AG08395 (cell line): ENCODE measurements at places on chromosomes 13 and 19.

DNA sequence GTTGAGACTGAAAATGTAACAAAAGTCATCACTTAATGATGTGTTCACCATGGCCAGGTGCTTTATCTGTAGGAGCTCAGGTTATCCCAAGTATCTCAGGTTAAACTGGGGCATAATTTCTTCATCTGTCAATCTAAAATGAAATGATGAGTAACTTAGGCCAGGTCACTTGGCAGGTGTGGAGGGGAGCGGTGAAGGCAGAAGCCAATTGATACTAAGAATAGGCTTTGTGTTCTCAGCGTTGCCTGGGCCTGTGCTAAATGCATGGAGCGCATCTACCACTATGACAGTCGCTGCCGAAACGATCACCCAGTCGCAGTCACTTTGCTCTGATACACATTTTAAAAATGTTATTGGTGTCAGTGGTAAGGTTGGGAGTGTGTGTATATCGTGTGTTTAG is 91.6 kb downstream of the FGF9 start:
- no peak for DNase-seq

GRCh38 chr13:103694033-103694432 is 627.8 kb upstream of the SLC10A2 start:
- no peak for DNase-seq

GRCh38 chr13:48595431-48596429 is 58.0 kb upstream of the CYSLTR2 start:
- peak; percentile 64 for DNase-seq

GRCh38 chr19:13011653-13012389 is 16.5 kb downstream of the NFIX start:
- no peak for DNase-seq

- no peak for DNase-seq
Measured at GRCh38 chr13:20358022-20358421, 125.9 kb upstream of the GJB6 start.

GRCh38 chr13:73849292-73849691 is 284.9 kb downstream of the KLF12 start:
- peak; percentile 28 for DNase-seq

GRCh38 chr13:111117961-111118360 is 2.9 kb downstream of the ARHGEF7 start:
- no peak for DNase-seq

- DNase-seq: peak; percentile 35
Measured at GRCh38 chr13:49319551-49319950, 71.8 kb downstream of the CDADC1 start.

DNA sequence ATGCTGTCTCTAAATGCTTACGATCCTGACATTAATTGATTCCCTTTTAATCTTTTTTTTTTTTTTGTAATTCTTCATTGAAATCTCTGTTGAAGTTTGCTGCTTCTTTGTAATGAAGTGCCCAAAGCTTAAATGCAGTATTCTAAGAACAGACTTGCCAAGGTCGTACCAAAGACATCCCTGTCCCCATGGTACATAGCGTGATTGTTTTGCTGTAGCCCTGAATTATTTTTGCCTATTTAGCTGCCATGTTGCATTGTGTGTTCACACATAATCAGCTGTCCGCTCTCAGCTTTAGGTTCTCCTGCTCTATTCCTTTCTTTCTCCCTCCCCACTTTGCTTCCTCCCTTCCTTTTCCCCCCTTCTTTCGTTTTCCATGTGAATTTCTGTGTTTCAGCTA is 21.1 kb downstream of the FGF9 start:
- no peak for DNase-seq

DNA sequence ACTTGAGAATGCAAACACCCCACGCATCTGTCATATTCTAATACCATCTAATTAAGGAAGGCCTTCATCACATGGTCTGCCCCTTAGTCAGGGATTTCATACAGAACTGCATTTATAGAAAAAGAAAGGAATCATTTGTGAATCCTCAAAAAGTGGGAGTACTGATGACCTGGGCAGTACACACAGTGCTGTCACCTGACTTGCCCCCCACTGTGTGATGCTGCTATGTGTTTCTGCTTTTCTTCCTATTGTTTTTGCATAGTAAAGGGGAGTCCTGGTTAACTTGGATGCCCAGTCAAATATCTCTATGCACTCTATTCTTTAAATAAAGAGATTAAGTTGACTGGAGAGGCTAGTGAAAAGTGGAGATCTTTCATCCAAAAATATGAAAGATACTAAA is 1921.2 kb upstream of the PRR20A start:
- DNase-seq: no peak

DNA sequence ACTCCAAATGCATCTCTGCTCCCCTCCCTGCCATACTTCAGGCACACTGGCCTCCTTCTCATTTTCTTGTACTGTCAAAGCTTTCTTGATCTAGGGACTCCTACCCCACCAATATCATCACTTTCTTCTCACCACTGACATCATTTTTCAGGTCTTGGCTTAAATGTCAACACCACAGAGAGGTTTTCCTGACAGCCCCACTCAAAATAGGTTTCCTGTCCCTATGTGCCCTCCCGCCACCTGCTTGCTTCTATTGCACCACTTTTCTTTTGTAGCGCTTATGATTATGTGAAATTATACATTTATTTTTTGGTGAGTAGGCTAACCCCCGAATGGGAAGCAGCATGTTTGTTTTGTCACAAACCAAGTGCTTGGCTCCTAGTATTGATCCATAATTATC is 164.6 kb downstream of the NDFIP2 start:
- DNase-seq: no peak

- DNase-seq: no peak
Measured at GRCh38 chr13:40657307-40657706, 9.1 kb downstream of the FOXO1 start.

GRCh38 chr13:37475151-37475550 is 123.4 kb downstream of the POSTN start:
- no peak for DNase-seq

- no peak for DNase-seq
Measured at GRCh38 chr13:89755729-89756492, 1591.6 kb upstream of the MIR17HG start.

GRCh38 chr19:43643326-43643725 is 3.7 kb upstream of the CADM4 start:
- no peak for DNase-seq

GRCh38 chr13:82878536-82878935 is 1003.7 kb downstream of the SLITRK1 start:
- DNase-seq: no peak

DNA sequence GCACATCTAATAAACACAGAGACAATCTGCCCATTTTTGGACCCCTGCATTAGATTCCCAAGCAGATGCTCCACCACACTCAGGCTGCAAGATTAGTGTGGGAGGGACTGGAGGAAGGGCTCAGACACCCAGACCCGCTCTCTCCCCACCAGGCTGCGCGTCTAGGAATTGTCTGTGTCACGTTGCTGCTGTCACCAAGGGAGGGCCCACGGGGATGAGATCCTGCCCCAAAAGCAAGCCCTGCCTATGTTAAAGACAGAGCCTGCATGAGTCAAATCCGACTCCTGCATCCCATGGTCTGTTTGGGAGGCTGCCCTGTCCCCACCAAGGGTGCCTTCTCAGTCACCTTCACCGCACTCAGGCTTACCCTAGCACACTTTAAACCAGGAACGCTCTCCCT is 114.4 kb upstream of the ZNF507 start:
- DNase-seq: no peak

- DNase-seq: no peak
Measured at GRCh38 chr13:53042877-53043276, 14.3 kb downstream of the OLFM4 start.

- no peak for DNase-seq
Measured at GRCh38 chr19:33390101-33390907, 16.8 kb downstream of the CEBPG start.

DNA sequence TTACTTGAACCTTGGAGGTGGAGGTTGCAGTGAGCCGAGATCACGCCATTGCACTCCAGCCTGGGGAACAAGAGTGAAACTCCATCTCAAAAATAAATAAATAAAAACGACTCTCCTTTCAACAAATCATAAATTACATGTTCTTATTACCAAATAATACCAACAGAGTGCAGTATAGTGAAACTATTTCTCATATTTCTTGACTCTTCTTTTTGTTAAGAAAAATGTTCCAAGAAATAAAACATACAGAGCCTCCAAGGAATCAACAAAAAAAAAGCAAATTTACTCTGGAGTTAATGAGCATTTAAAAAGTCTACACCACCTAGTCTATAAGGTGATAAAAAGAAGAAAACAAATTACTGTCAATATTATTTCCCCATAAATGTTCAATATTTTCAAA is 188.8 kb downstream of the KLF12 start:
- DNase-seq: no peak

GRCh38 chr13:26837102-26837501 is 76.5 kb upstream of the GPR12 start:
- no peak for DNase-seq

DNA sequence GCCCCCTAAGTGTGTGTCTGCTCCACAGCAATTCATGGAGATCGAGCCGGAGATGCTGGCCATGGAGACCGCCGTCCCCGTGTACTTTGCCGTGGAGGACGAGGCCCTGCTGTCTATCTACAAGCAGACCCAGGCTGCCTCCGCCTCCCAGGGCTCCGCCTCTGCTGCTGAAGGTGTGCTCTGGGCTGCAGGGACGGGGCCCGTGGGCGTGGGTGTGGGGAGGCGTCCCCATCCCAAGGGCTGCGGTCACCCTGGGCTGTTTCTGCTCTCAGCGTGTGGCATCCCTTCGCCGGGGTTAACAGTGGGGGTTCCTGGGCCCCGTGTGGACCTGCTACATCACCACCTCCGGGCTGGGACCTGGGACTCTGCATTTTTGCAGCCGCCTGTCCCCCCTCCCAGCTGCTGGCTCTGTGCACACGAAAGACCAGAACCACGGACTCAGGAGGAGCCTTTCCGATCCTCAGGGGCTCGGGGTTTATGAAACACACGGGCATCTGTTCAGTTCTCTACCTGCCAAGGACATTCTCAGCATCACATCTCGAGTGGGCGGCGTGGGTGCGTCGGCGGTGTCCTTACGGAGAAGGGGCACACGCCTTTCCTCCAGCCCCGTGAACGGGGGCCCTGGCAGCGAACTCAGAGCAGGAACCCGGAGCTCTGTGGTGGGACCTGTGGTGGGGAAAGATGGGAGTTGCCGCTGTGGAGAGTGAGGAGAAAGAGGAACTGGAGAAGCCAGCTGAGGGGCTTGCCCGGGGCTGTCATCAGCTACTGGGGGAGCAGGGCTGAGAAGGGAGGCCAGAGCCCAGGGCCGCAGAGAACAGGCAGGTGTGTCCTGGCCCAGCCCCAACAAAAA is 7.8 kb downstream of the NCLN start:
- no peak for DNase-seq

GRCh38 chr13:43390619-43391018 is 367.2 kb downstream of the DNAJC15 start:
- DNase-seq: no peak

DNA sequence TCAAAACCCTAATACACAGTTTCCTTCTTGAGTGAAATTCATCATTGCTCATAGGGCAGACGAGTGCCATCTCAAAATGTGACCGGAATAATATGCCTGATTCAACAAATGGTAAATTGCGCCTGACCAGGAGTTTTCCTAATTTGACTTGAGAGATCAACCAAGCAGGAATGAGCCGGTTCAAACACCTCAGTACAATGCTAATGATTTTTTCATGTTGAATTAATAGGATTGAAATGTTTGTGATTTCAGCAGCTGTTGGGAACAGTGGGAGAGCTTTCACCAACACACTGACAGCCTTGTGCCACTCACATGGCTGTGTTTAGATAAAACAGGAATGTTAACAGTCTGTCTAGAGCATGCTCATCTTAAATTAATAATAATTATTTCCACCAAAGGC is 484.8 kb downstream of the PCDH9 start:
- DNase-seq: no peak

GRCh38 chr19:48363810-48364597 is at the start of the genes SYNGR4 and TMEM143:
Gene SYNGR4 (plus strand): TSS chr19:48364367. CDS start chr19:48365843, 1,476 bp downstream.
Gene TMEM143 (minus strand): TSS chr19:48363940. CDS start chr19:48363920, 20 bp downstream.
- DNase-seq: peak; percentile 100

GRCh38 chr13:50613356-50613831 is 230.1 kb downstream of the DLEU7 start:
- DNase-seq: peak; percentile 8

DNA sequence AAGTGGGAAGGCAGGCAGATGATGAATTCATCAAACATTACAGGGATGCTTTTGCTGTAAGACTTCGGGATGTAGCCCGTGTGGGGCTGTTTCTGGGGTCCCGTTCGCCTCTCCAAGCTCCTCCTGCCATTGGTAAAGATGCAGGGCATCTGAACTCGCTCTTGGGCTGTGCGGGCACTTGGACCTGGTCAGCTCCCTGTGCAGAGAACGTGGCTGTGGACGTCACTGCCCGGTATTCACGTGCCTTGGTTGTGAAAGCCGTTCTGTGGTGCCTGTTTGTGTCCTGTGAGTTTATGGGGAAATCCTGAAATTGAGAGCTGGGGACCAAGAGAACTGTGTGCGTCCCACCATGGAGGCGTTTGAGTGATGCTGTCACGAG is 5.4 kb downstream of the TFDP1 start:
- no peak for DNase-seq

DNA sequence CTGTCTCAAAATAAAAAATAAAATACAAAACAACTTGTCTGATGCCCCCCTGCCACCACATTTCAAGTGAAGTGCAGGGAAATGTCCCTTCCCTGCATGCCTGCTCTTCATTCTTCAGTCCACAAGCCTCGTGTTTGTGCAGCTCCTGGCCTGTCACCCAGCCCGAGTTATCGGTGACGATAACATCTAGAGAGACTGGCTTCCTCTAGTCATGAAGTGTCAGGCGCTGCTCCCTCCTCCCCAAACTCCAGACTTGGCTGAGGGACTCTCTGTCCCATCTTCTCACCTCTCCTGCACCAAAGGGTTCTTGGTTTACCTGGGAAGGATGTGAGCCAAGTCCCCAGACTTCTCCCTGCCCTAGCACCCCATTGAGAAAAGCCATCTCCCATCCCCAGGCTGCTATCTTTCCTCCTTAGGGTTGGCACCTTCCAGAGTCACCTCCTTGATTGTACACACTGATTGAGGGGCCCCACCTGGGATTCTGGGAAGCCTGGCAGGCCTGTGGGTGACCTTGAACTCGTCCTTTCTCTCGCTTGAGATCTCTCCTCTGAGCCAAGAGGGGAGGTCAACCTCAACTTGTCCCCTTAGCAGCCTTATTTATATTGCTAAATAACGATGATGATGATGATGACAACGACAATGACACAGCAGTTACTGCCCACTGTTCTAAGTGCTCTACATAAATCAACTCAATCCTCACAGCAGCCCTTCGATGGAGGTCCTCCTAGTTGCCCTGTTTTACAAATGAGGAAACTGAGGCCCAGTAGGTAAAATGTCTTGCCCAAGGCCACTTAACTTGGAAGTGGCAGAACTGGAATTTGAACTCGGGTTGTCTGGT is 13.1 kb upstream of the PLAUR start:
- DNase-seq: no peak

GRCh38 chr19:43725468-43725867 is 9.6 kb downstream of the IRGC start:
- no peak for DNase-seq

DNA sequence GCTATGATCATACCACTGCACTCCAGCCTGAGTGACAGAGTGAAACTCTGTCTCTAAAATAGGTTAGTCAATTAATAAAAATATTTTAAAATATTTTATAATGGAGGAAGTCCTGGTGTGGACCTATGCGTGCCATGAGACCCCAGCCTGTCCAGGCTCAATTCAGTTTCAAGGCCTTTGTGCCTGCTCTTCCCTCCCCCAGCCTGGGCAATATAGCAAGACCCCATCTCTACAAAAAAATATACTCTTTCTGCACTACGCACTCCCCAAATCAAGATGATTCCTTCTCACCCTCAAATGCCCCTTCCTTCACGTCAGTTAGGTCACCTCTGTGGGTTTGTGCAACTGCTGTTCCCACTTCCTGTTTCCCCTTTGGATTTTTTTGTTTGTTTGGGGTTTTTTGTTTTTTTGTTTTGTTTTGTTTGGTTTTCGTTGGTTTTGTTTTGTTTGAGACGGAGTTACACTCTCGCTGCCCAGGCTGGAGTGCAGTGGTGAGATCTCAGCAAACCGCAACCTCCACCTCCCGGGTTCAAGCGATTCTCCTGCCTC is 1.4 kb upstream of the HSH2D start:
- DNase-seq: no peak
